NCI-H1436 treated with DMSO at 0.1 percent for 48 hours (cell line): ENCODE measurements at places on chromosomes 3 and 15.
A peak's percentile ranks its signal among the peaks of the same experiment; 100 is the strongest.

DNA sequence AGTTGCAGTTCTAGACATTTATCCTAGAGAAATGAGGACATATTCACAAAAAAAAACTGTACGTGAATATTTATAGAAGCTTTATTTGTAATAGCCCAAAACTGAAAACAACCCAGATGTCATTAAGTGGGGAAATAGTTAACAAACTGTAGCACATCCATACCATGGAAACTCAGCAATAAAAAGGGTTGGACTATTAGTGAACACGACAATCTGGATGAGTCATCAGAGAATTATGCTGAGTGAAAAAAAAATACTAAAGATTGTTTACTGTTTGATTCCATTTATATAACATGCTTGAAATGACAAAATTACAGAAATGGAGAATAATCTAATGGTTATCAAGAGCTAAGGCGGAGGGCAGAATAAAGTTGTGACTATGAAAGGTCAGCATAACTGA, 59.5 kb downstream of the CPA3 start:
- DNase-seq, result no peak

DNA sequence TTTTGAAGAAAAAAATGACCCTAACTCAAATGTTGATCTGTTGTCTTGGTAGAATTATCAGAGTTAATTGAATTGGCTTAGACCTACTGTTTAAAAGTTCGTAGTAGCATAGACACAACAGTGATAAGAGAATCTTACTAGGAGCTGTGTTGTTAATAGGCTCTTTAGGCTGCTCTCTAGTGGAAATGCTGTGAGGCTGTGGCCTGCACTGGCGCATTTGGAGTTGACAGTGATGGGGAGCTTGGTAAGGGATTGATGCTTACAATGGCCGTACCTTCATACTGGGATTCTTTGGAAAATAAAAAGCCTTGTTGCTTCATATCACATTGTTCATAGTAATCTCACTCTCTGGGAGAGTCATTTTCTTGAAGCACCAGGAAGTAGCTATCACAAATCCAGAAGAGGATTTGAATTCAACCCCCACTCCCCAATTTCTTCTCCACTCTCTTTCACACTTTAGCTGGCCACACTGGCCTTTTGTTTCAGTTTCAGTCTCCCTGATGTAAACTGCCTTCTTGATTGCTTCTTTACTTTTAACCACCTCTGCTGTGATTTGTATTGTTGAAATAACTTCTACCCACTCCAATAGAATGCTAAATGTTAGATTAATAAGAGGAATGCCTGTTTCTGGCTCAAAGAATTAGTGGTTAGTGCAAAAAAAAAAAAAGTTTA, 56.6 kb downstream of the CEP63 start:
- no peak for DNase-seq

GRCh38 chr15:89746386-89746780, 4.7 kb downstream of the MESP1 start:
- DNase-seq, result no peak

DNA sequence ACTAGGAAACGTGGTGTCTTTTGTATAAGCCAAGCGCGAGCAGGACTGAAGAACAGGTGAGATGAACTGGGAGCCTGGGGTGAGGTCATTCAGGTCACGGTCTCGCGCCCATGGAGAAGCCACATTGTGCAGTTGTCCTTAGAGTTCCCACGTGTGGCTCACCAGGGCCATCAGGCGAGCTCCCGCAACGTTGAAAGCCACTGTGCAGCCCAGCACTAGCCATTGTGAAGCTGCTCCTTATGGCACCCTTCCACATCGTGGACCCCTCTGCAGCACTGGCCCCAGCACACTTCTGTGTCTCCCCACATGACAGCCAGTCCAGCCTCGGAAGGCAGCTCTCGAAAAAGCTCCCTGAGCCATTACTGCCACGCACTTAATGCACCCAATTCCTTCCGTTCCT, 7.6 kb upstream of the APBA2 start:
- DNase-seq, result no peak

DNA sequence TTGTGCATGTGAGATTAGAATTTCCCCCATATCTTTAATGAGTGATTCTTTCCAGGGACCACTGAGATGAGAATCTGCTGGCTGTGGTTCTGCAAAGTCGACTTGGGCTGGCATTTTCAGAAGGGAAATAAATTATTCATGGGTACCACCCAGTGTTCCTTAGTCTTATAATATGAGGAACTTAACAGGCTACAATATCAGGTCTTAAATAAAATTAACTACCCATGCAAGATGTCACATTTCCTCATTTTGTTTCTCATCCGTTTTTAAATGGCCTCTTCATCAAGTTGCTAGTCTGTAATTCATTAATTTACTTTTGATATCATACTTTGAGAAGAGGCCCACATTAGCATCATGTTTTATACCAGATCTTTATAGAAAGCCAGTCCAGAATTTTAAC, 58.3 kb upstream of the SKOR1 start:
- DNase-seq, result no peak

GRCh38 chr3:52779011-52779836, 1.8 kb downstream of the ITIH1 start:
- DNase-seq, result no peak

GRCh38 chr15:41982133-41982930, 10.0 kb upstream of the EHD4 start:
- no peak for DNase-seq

DNA sequence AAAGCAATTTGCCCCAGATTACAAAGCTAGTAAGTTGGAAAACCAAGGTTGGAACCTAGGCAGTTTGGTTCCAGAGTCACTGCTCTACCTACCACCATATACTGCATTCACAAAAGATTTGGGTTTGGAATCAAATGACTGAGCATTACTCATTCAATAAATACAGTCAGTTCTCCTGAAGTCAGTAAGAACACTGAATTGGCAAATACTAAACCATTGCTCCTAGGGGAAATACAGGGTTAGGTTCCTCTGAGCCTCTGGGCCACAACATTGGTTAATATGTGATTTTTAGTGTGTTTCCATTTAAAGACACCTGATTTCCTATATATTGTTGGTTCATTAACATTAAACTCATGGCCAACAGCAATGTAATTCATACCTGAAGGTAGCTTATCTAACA, 2.1 kb upstream of the EIF5A2 start:
- DNase-seq, result no peak

GRCh38 chr3:12442654-12443501, 41.4 kb upstream of the TSEN2 start:
- no peak for DNase-seq

- DNase-seq, result no peak
Measured at GRCh38 chr3:192916371-192917027, 1.2 kb downstream of the MB21D2 start.

- no peak for DNase-seq
Measured at GRCh38 chr3:148457886-148458285, 239.8 kb upstream of the AGTR1 start.

DNA sequence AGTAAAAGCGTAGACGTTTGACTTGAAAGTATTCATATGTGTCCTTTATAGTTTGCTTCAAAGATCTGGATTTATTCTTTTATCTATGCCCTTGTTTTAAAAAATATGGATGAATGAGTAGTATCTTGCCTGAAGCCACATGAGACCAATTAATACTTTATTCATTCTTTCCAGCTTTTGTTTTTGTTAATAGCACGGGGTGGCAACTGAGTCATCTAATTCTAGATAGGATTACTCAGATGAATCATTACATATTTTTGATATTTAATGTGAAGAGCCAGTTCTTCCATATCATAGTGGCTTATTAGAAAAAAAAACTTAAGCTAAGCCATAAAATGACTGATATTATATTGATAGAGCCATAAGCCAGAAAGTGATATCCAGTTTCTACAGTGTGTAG, 121.9 kb downstream of the BBX start:
- DNase-seq, result no peak

- DNase-seq, result no peak
Measured at GRCh38 chr15:37876900-37877299, 57.5 kb upstream of the TMCO5A start.

DNA sequence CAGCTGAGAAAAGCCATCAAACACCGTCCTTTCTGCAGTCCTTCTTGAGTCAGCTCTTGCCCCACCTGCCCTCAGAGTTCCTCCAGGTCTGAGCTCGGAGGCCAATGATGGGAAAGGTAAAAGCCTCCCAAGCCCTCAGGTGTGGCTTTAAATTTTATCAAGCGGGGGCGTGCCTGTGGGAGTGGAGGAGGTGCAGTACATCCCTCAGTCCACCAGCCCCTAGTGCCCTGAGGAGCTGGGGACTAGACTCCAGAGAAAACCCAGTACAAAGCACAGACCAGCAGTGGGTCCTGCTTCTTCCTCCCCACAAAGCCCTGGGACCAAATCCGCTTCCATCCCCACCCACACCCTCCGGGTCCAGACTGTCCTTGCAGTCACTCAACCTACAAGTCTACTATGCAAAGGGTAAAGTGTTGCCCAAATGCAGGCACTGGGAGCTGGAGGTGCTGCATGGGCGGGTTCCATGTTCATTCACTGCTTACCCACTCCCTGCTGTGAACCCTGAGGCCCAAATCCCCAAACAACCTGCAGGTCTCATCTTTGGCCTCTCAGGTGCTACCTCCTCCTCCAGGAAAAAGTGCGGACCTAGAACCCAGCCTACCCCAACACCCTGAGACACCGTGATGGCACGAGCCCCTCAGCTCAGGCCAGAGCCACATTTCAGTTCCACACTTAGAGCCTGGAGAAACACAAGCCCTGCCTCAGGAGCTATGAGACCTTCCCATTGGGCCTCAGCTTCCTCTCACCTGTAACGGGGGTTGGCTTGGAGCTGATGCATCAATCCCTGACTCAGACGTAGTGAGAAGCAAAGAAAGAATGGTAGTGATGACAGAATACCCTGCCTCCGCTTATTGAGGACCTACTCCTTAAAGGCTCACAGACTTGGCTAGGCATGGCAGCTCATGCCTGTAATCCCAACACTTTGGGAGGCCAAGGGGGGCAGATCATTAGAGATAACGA, 2.4 kb downstream of the PFKFB4 start:
- DNase-seq, result no peak

GRCh38 chr3:157589211-157589610, 86.0 kb upstream of the VEPH1 start:
- DNase-seq, result no peak

- DNase-seq, result no peak
Measured at GRCh38 chr3:9673082-9673481, 23.8 kb downstream of the MTMR14 start.

GRCh38 chr3:134287512-134287911, 36.9 kb upstream of the RYK start:
- no peak for DNase-seq

GRCh38 chr3:25510797-25511196, 82.7 kb downstream of the RARB start:
- no peak for DNase-seq

- DNase-seq, result no peak
Measured at GRCh38 chr3:11513817-11514135, 129.9 kb downstream of the VGLL4 start.

DNA sequence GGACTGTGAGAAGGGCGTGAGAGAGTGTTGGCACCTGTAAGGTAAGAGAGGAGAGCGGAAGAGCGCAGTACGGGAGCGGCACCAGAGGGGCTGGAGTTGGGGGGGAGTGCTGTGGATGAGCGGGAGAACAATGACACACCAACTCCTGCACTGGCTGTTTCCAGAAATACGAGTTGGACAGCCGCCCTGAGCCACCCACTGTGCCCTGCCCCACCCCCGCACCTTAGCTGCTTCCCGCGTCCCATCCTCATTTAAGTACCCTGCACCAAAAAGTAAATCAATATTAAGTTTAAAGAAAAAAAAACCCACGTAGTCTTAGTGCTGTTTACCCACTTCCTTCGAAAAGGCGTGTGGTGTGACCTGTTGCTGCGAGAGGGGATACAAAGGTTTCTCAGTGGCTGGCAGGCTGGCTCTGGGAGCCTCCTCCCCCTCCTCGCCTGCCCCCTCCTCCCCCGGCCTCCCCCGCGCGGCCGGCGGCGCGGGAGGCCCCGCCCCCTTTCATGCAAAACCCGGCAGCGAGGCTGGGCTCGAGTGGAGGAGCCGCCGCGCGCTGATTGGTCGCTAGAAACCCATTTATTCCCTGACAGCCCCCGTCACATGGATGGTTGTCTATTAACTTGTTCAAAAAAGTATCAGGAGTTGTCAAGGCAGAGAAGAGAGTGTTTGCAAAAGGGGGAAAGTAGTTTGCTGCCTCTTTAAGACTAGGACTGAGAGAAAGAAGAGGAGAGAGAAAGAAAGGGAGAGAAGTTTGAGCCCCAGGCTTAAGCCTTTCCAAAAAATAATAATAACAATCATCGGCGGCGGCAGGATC, at the start of gene SOX2:
Gene SOX2 (plus strand): TSS at position 601 of the 811 bp plus-strand sequence. CDS start 436 bp downstream, outside the sequence.
- peak; percentile 96 for DNase-seq

GRCh38 chr3:141366285-141367037, 1.8 kb upstream of the ZBTB38 start:
- DNase-seq, result no peak

DNA sequence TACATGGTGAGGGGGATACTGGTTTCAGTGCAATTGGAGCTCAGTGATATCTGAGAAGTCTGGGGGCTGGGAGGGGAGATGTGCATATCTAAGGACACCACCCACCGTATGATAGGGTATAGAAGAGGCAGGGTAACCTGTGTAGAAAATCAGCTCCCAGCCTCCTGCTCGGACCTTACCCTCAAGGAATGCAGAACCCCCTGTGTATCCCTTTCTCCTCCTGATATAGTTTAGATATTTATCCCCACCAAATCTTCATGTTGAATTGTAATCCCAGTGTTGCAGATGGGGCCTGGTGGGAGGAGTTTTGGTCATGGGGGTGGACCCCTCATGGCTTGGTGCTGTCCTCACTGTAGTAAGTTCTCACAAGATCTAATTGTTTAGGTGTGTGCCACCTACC, 48.2 kb upstream of the GATA2 start:
- DNase-seq, result no peak

- DNase-seq, result no peak
Measured at GRCh38 chr3:21533002-21533401, 218.0 kb downstream of the ZNF385D start.

DNA sequence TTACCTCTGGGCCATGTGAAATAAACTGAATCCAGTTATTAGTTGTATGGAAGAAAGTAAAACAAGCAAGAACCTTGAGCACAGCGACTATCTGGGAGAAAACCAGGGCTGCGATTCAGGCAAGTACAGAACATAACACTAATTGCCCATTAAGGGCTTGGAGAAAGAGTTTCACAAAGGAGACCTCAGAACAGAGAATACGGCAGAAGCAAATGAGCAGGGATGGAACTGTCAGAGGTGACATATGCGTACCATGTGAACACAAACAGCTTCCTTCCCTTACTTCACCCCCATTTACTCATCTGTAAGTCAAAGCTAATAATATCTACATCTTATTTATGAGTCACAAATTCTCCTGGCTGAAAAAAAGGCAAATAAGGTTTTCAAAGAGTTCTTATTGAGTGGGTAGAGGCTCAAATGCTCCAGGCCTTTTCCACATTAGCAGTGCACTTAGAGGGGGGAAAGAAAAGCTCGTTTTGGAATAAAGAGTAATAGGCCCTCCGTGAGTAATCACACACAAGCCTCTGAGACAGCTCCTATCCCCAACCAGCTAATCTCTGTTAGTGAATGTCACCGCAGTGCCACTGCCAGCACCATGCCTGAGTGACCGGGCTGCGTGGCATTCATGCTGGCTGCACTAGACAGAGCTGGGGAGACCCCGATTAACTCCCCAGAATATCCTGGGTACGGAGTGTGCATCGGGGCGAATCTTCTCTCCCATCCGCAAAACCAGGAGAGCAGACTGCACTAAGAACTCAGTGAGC, 2.6 kb downstream of the PCSK6 start:
- no peak for DNase-seq

GRCh38 chr3:29827756-29828155, 546.9 kb downstream of the RBMS3 start:
- DNase-seq, result no peak

GRCh38 chr3:123658118-123658851, 73.4 kb upstream of the HACD2 start:
- DNase-seq, result no peak
